Activated B cell treated with CpG ODN at 0.5 μM for 24 hours (primary cell): ENCODE measurements at places on chromosomes 12 and 14. TPM values are rescaled to one million over a fixed set of nuclear protein-coding genes. Genes with fewer than 3 reads are reported as not detected.

Gene MYF5
- not detected in 2 replicates for total RNA-seq

Gene IAPP
- total RNA-seq, result not detected in 2 replicates

Gene CEP290
- total RNA-seq, result 13.7 and 15.0 TPM in 2 replicates

Gene GPR162
- total RNA-seq, result not detected in 2 replicates

Gene KLRC4
- total RNA-seq, result not detected in 2 replicates

Gene LAG3
- total RNA-seq, result 0.12 TPM in 1 of 2 replicates, not detected in the other

Gene DENND5B
- 56.9 and 64.1 TPM in 2 replicates for total RNA-seq

Gene CISTR
- total RNA-seq, result not detected in 2 replicates

Gene KRT3
- total RNA-seq, result not detected in 2 replicates

Gene KRT71
- total RNA-seq, result not detected in 2 replicates
